Stimulated activated CD4-positive, alpha-beta T cell treated with anti-CD3 and anti-CD28 coated beads, TNF-alpha, amount 100 ng/mL, for 1 hour (primary cell): ENCODE measurements at places on chromosomes 4 and X.

DNA sequence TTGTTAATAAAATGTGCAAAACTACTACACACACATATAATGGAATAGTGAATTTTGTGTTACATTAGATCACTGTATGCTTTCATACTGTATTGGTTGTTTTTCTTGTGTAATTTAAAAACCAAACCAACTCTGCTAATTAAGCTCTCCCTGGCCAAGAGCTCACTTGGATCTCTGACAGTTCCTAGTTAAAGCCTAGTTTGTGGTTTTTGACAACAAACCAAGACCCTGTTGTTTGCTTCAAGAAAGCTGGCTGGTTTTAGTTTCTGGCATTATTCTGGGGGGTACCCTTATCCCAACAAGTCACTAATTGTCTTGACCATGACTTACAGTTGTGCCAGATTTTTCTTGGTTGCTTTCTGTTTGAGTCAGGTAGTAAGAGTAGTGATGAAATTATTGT lies 121.4 kb upstream of the CXorf66 start:
- no peak for DNase-seq

GRCh38 chr4:39812500-39812899 lies 114.6 kb downstream of the UBE2K start:
- no peak for DNase-seq

DNA sequence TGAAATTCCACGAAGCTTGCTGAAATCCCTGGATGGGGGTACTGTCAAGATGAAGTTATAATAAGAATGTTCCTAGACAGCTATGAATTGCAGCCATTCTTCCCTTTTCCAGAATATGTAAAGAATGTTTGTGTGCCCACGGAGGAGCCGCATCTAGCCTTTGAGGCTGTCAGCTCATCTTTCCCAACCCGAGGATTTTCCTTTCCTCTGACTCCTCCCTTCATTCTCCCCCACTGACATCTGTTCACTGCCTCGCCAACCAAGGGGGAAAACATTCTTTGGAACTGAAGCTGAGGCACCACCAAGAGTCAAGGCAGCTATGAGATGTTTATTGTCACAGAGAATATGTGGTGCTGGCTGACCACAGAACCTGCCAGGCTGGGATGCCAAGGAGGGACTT lies 8.8 kb downstream of the NHSL2 start:
- no peak for DNase-seq

DNA sequence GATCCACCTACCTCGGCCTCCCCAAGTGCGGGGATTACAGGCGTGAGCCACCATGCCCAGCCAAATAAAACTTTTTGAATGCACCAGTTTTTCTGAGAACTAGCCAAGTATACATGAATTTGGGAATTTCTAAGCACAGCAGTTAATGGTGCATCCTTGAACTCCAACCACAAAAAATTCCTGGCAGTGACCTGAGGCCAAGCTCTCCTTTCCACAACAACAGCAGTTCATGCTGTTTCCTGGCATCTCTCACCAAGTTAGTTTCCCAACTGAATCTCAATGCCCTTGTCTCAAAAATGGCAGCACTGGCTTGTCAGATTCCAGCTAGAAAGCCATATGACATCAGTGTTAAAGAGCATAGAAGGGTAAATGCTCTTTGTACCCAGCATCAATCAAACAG lies 15.9 kb upstream of the XKRX start:
- no peak for DNase-seq

DNA sequence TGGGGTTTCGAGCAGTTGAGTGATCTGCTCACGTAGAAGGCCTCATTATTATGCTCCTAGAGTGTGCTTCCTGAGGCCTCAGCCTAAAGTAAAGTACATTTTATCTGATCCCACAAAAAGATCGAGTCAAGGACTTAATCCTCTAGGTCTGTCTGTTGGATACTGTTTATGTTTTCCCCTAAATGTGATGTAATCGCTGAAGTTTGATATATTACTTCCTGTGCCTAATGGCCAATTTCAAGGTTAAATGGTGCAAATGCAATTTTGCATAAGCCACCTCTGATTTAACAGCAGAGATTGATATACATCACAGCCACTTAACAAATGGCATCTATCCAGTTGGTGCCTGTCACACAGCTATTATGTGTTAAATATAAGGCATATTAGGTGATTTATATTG lies 19.4 kb upstream of the SERTM2 start:
- DNase-seq, result no peak

DNA sequence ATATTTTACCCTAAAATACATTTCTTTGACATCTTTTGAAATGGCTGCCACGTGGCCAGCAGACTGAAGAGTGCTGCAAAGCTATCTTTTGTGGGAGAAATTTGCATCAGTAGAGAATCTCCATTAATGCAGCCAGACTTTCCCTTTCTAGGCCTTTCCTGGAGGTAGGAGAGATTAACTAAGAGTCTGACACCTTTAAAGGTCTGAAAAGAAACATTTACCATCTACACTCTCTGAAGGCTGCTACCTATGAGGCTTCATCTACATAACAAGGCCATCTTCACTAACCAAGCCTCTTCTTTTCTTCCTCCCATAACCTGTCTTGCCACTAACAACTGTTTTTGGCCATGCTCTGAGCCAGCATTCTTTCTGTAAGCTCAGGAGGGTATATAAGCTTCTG lies 17.8 kb upstream of the SPRY1 start:
- no peak for DNase-seq

GRCh38 chr4:47553329-47554125 lies 68.5 kb downstream of the ATP10D start:
- no peak for DNase-seq

DNA sequence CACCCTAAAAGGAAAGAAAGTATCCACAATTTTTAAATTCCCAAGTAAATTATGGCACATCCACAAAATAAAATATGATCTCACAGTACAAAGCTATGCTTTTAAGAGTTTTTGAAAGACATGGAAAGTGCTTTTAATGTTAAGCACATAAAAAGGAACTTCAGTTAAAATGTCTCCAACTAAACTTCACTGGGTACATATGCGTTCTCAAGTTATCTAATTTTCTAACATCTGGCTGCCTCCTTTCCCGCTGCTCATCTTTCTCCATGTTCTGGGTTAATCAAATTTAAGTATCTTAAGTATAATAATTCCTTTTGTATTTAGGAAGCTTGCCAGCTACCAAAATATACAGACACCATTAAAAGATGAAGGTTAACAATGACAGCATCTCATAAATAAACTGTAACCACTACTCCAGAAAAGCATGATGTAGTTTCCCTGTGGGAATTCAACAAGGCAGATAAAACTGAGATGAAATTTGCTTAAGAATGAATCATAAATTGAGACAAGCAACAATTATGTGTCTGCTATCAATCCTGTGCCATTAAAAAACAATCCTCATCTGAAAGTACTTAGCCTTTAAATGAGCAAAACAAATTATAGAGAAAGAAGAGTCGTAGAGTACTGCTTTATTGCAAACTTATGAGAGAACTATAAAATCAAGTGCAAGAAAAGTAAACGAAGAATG lies 25.1 kb downstream of the PRSS12 start:
- no peak for DNase-seq

DNA sequence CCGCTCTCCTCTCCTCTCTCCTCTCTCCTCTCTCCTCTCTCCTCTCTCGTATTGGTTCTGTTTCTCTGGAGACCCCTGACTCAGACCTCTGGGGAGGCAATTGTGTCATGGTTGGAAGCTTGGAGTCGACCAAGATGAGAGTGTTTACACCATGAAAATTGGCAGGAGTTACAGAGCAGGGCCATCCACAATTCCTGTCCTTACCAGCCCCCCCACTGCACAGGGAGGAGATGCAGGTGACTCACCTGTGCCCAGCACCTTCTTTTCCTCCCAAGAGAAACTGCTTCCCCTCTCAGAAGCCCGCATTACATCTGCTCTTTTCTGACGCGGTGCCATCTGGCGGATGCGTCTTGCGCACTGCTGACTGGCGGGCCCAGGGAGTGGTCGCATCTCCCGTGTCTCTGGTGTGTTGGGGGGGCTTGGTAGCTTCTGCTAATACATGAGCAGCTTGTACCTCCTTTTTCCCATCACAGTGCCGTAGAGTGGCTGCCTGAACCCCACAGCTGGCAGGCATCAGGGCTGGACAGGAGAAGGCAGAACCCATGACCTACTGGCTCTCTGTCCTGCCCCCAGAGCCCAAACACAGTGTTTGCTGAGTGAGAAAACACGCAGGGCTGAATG lies 31.4 kb upstream of the GPR78 start:
- no peak for DNase-seq
